ENCODE measurements at places on chromosomes 4 and X.

- DNase-seq = no peak
These were observed 91.1 kb upstream of the ATP8A1 start for GRCh38 chr4:42747971-42748370.

- DNase-seq = no peak
These were observed 107.6 kb upstream of the FAM9B start for GRCh38 chrX:9141496-9141895.

DNA sequence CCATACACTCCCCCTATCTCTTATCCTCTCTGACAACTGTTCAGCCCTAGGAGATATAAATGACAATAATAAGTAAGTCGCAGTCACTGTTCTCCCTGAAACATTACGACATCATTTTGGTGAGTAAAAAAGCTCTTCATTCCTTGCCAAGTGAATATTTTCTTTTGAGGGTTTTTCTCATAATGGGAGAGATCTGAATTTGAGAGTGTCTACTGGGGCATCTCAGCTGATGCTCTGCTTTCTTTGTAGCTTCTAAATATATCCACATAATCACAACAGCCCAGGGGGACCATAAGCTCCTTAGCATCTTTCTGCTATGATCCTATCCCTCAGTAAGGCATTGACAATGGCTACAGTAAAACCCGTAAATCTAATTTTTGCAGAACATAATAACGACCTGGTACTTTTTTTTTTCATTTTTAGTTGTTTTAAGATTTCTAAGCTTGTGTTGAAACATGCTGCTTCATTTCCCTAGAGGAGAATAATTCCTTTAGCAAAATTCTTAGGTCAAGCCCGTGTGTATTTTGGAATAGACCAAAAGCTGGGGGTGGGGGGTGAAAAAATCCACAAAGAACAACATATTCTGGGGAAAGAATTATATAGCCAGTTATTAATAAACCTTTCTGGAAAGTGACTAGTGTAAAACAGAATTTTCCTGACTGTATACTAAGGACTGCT lies 78.1 kb upstream of the GPM6B start:
- DNase-seq = no peak

DNA sequence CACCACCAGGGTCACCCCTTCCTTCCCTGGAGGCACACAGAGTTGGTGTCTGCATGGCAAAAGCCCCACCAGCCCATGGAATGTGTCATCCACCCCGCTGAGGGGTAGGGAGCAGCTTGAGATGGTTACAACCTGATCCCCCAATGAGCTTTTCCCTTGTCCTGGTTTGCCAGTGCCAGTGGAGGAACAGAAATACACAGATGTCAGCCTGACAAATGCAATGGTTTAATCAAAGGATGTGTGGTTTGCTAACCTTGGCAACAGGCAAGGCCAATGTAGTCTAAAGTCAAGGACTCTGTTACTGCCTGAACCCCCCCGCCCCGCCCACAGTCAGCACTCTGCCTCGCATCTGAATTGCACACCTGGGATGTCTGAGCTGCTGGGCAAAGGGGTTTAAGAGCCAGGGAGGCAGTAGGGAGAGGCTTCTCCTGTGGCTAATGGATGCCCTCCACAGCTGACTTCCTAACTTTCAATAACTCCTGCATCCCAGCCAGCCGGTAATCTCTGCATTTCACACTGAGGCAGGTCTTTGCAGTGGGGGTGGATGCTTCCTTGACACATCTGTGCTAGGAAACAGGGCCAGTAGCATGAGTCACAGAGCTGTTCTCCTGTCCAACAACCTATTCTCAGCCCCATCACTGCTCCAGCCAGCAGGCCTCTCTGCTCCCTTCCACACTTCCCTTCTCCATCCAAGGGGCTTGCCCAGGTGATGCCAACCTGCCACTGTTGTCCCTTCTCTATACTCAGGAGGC lies 137.5 kb downstream of the AMMECR1 start:
- DNase-seq = peak; percentile 88

DNA sequence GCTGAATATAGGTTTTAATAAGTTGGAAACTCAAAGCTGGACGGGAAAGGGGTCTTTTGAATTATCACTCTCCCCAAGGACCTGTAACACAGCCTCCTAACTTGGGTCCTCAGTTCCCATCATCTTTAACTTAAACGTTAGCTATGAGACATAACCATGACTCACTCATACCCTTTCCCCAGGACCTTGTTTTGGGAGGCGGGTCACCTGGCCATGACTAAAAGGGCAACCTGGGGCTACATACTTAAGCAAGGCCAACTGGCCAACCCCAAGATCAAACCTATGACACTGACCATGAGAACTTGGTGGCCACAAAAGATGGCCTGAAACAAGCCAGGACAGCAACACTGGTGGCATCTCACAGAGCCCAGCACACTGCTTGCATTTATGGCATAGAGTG lies 89.0 kb downstream of the SH3KBP1 start:
- DNase-seq = no peak

GRCh38 chr4:189302719-189303118 lies 638.0 kb upstream of the FRG1 start:
- DNase-seq = no peak

DNA sequence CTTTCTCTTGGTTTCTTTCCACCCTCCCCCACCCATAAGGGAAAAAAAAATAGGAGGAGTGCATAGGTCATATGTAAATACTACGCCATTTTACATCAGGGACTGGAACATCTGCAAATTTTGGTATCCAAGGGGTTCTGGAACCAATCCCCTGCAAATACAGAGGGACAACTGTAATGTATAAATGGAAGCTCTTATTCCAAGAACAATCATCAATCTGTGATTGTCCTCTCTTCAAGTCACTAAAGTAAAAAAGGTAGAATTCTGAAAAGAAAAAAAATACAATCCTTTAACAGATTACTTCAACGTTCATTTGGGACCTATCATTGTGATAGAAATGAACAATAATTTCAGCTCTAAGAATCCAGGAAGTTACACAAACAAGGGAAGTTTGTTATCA lies 13.6 kb downstream of the PPA2 start:
- no peak for DNase-seq

DNA sequence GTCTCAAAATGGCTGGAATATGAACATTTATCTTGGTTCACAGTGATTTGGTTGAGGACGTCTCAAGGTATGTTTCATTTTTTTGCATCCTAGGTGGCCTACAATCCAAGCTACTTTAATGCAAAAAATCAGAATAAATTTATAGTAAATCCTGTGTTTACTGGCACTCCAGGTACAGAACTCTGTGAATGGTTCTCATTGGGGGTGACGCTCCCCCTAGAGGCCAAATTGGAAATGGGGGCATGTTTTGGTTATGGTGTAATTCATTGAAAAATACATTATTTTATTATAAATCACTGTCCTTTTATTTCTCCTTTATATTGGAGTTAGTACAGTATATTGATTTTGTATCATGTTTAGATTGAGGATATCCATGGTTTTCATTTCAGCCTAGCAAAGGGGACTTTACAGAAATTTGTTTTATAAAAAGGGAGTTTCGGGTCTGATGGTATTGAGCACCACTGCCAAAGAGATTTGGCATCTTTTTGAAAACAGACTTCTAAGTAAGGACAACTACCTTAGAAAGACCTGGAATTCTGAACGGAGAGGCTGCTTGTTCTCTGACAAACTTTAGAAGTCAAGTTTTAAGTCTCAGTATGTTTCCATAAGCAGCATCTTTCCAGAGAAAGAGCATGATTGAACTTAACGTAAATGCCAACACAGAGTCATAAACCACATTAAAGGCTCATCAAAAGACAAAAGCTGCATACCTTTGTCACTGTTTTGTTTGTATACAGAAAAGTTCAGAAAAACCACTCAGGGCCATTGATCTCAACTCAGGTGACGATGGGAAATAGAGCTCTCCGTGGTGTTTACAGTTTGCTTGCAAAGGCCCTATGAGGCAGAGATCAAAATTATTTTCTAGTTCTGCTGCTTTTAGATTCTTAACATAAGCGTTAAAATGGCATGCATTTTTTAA lies 19.4 kb downstream of the MTM1 start:
- no peak for DNase-seq

GRCh38 chr4:96698831-96699230 lies 858.9 kb downstream of the PDHA2 start:
- DNase-seq = no peak

- DNase-seq = no peak
These were observed 51.2 kb downstream of the GPR50 start for GRCh38 chrX:151227627-151228026.

DNA sequence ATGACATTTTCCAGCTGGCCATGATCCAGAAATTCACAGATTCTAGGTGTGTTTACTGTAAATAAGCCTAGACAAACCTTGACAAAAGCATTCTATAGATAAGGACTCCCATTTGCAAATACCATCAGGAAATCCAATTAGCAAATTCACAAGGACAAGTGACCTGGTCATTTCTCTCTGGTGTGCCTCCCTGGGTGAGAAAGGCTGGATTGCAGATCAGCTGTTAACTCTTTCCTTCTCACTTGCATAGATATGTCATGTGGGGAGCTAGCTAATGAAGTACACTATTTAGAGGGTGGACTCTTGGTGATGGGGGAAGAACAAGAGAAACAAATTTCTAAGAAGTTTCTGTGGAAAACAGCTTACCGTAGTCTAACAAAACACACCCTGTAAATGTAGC lies 58.9 kb downstream of the MOSPD2 start:
- no peak for DNase-seq

- peak; percentile 22 for DNase-seq
These were observed 17.9 kb downstream of the PDHA2 start for GRCh38 chr4:95857761-95858160.

DNA sequence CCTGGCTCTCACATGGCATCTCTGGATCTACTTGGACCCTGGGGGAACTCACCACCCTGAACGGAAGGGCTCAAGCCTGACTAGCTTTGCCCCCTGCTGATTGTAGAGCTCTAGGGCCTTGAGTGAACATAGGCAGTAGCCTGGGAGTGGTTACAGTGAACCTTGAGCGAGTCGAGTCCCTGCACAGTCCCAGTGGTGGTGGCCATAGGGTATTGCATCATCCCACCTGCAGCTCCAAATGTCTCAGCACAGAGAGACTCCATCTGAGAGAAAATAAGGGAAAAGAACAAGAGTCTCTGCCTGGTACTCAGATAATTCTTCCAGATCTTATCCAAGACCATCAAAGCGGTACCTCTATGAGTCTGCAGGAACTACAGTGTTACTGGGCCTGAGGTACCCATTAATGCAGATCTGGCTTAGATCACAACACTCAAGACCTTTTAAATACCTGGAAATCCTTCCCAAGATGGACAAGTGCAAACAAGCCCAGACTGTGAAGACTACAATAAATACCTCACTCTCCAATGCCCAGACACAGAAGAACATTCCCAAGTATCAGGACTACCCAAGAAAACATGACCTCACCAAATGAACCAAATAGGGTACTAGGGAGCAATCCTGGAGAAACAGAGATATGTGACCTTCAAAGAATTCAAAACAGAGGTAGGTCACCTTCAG lies 167.5 kb upstream of the TET2 start:
- DNase-seq = no peak

DNA sequence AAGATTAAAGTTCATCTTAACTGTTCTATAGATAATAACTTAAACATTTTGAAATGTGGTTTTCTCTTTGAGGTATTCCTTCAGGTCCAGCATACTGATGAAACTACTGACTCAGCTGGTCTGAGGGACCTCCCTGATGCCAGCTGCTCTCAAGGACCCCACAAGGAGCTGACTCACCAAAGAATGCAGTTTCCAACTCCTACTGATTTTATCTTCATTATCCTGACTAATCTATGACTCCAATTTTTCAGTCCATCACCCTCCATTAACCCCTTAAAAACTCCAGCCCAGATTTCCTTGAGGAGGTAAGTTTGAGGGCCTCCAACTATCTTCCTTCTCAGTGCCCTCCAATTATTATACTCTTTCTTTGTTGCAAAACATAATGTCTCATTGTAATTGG lies 1.4 kb upstream of the UGT2B4 start:
- peak; percentile 85 for DNase-seq

- DNase-seq = no peak
These were observed 95.6 kb downstream of the SORCS2 start for GRCh38 chr4:7287918-7288280.

GRCh38 chr4:151887816-151888180 lies 127.0 kb upstream of the GATB start:
- no peak for DNase-seq

- peak; percentile 89 for DNase-seq
These were observed 122.3 kb upstream of the TBL1X start for GRCh38 chrX:9342561-9343051.

DNA sequence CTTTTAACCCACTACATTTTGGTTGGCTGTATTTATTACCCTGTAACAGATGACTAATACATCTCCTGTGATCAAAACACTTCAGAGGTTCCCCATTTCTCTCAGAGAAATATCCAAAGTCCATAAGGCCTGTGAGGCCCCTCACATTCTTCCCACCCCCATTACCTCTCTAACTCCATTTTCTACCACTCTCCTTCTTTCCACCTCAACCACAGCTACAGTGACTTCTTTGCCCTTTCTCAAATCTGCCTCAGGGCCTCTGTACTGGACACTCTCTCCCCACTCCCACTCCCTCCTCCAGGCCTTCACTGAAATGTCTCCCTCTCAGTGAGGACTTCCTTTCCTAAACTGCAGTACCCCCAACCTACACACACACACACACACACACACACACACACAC lies 8.4 kb upstream of the TMEM144 start:
- DNase-seq = no peak

DNA sequence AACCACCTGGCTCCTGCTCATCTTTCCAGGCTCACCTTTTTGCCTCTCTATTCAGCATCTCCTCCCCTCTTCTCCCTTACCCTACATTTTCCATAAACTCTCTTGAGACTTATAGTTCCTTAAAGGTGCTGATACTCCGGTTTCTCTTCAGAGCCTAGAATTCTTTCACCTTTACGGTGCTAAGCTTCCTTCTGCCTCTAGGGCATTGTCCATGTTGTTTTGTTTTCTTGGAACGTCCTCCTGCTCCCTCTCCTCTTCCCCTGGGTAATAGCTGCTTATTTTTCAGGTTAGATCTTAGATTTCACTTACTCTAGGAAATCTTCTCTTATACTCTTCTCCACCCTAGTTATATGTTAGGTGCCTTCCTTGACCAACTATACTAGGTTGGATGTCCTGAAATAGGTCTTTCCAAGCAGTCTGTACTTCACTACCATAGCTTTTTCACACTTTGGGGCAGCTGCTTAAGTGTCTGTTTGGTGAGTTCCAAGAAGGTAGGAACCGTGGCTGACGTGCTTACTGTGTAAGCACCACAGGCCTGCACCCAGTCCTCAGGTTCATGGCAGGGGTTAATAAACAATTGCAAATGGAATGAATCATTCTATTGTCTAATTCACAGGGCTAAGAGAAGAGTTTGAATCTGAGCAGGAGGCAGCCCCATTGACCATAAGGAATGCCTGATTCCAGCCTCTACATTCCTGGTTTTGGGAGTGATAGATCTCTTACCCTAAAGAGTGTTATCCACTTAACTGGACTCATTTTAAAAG lies 227.5 kb downstream of the MGST2 start:
- no peak for DNase-seq

DNA sequence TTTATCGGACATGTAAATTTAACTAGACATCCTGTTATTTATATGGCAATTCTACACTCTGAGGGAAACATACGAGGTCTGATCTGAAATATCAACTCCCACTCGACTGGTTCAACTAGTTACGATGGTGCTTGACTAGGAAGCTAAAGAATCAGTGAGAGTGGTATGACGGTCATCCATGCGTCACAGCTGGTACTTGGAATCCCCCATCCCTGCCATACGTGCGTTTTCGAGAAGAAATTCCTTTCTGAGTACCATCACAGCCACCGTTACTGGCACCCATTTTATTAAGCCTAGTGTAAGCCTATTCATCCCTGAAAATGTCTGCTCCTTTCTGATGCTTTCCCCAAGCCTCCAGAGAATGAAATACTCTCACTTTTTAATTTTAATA lies 695 bp upstream of the PIGA start:
- DNase-seq = peak; percentile 47

- peak; percentile 21 for DNase-seq
These were observed 280.3 kb upstream of the KLF3 start for GRCh38 chr4:38383646-38384121.

Measured in amniotic epithelial cell (primary cell).